ENCODE measurements at places on chromosomes 5 and 9. TPM values are rescaled to one million over a fixed set of nuclear protein-coding genes. Genes with fewer than 3 reads are reported as not detected.

DNA sequence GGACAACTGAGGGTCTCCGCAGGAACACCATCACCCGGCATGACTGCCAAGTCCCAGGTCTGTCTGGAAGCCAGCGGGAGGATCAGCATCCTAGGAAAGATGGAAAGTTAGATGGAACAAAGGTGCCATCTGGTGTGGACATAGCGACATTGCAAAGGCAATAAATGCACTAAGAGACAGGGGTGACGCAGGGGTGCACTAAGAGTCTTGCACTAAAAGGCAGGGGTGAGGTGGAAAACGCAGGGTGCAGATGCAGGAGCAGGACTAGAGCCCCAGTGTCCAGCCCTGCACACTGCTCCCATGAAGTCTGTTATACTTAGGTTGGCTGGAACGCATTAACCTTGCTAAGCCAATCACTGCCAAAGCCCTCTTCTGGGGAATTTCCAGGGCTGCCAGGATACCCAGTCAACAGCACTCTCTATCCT is 15.5 kb downstream of the ATOX1 start:
- DNase-seq = no peak

- no peak for DNase-seq
Measured at GRCh38 chr5:61866930-61867329, 439.1 kb upstream of the KIF2A start.

DNA sequence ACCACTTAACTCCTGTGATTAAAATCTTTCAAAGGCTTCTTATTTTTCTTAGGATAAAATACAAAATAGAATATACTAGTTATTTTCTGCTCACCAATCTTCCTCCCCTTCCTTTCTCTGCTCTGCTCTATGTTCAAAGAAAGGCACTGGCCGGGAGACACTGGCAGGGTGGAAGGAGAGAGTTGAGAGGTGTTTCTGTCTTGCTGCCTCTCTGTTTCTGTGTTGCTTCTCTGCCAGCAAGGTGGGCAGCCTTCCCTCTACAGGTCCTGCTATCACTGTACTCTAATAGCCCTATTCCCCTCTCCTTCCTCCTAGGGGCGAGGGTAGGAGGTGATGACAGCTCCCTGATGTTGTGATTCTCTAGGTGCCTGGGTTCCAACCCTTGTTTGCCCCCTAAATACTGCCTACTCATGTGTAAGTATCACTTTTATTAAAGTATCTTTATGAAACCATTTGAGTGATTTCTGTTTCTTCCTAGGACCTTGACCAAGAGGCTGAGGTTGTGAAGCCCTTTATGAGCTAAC is 515.1 kb downstream of the TLE4 start:
- DNase-seq = no peak

GRCh38 chr5:38931731-38932130 is 85.9 kb downstream of the OSMR start:
- no peak for DNase-seq

GPR151 gene
- not detected for polyA plus RNA-seq

CDH18 gene
- 1.9 TPM for polyA plus RNA-seq

CNTNAP3 gene
- polyA plus RNA-seq = 2.7 TPM

SPINK6 gene
- polyA plus RNA-seq = not detected

Measured in left lung (tissue), 14 donors.